Inflammatory macrophage (primary cell): ENCODE measurements at places on chromosomes 7 and 10.

GRCh38 chr10:13725594-13725993 is 138.8 kb downstream of the PRPF18 start:
- DNase-seq: no peak

GRCh38 chr10:86538547-86538946 is 17.0 kb upstream of the WAPL start:
- DNase-seq: peak; percentile 20

DNA sequence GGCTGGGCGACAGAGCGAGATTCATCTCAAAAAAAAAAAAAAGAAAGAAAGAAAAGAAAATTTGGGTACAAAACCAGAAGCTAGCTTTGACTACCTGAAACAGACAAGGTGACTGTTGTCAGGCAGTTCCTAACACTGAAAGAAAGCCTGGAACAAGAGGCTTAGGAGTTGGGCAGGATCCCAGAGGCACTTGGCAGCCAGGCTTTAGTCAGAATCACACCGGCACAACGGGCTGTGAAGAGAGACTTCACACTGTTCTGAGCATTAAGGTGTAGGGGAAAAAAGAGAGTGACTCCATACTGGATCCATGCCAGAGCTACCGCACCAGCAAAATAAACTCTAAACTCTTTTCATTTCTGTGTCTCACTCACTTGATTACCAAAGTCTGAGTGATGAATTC is 130.8 kb downstream of the ZNF467 start:
- DNase-seq: no peak

DNA sequence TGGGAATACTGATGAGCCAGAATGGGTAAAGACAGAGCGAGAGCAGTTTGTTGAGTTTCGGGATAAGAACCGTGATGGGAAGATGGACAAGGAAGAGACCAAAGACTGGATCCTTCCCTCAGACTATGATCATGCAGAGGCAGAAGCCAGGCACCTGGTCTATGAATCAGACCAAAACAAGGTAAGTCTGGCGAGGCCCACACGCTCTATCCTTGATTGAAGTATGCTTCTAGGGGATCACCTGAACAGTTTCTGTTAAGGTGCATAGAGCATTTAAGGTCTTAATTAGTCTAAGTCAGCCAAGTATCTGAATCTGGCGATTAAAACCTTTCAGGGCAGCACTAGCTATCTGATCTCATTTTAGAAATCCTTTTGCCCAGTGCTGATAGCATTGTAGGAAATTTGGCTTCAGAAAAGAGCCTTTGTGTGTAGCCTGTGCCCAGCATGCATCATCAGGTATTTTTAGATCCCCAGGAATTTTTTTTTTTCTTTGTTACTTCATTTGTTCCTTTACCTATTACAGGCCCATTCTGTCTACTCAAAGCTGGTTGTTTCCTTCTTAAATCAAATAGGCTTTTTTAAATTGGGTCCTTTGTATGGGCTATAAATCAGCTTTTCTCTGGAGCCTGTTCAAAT is 8.0 kb downstream of the OPN1SW start:
- DNase-seq: no peak

DNA sequence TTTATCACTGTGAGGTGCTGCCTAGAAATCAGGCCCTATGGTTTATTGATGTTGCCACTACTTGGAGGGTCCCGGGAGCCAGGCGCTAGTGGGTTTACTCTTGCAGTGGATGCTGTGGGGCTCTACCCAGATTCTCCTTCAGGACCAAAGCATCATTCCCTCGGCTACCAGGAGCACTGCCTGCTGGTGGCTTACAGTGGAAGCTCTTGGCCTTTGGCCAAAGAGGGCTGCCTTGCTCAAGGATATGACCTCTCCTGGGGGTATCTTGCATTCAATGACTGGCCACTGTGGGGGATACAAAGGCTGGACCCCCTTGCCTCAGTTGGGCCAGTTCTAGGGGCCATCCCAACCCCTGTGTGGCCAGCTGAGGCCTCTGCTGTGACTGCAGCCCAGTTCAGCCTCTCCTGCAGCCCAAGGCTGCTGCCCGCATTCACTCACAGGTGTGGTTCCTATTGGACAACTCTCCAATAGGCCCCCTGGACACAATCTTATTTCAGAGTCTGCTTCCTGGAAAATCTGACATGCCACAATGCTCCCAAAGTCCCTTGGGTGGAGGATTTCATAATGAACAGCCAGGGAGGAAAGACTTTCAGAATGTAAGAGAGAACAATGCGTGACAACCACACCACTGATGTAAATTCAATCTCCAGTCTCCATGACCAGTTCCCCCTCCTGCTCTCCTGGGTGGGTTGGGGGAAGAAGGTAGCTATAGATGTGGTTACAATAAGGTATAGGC is 196.3 kb downstream of the SNX10 start:
- no peak for DNase-seq

DNA sequence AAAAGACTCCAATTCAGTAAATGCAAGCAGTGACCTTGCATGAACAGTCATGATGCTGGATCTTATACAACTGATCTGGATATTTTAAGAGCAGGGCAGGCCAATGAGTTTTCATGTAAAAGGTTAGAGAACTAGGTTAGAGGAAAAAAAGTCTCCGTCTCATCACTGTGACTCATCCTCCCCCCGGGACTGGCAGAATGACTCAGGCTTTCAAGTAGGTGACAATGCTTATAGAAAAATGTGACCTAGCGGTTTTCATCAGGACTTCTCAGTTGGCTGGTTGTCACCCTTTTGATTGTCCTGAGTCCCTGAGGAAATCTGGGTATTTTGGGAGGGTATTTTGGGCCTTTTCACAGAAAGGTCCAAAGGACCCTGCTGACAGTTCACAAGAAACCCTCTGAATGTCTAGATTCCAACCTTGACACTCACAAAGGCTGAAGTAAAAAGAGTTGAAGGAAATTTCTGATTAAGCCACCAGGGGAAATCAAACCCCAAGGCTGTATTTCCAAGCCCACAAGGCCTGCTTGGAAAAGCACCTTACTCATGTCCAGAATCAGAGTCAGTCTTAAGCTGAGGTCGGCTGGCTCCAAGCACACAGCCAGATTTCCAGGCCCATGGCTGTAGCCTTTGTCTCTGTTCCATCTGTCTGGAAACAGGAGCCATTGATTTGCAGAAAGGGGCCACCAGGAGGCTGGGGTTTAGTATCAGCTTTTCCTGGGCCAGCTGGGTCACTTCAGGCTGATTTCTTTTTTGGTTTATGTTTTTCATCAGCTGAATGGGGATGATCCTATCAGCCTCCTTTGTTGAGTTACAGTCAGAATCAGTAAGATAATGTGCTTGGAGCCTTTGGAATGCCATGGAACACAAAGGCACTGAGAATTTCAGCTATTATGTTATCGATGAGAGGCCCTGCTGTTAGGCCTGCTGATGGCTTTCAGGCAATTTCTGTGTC is 226.4 kb upstream of the HABP2 start:
- DNase-seq: peak; percentile 85

- peak; percentile 66 for DNase-seq
Observed at GRCh38 chr7:123154231-123154860, 45.4 kb downstream of the SLC13A1 start.

DNA sequence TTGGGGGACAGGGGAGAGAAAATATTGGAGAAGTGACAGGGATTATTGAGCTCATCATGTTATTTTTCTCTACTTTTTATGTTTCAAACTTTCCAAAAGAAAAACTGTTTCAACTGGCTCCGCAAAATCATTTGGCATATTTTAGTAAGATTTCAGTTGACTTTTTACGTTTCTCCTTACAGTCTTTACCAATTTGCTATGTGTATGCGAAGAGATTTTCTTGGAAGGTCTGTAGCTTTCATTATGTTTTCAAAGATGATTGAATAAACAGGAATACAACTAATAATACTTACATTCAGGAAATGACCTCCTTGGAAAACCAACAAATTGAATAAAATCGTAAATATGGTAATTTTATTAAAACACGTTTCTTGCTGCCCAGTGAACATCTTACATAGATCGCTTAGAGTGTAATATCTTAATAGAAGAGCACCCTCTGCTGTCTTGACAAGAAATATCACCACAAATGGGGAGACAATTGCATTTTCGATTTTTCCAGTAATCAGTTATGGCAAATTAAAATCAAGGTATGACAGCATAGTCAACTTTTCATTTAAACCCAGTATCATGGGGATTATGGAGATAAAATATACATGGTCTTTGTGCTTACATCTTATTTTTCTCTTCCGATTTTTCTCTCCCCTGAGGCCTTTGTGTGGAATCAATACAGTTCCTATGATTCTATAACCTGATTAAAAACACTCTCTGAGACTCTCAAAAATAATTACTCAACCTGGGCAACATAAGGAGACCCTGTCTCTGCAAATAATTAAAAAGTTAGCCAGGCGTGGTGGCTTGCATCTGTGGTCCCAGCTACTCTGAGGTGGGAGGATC is 43.1 kb downstream of the MBL2 start:
- peak; percentile 26 for DNase-seq

GRCh38 chr7:123719197-123719721 is 29.5 kb downstream of the WASL start:
- DNase-seq: peak; percentile 57

- no peak for DNase-seq
Observed at GRCh38 chr7:132276976-132277725, 299.1 kb downstream of the PLXNA4 start.

- no peak for DNase-seq
Observed at GRCh38 chr7:70788276-70788675, 343.7 kb upstream of the GALNT17 start.

DNA sequence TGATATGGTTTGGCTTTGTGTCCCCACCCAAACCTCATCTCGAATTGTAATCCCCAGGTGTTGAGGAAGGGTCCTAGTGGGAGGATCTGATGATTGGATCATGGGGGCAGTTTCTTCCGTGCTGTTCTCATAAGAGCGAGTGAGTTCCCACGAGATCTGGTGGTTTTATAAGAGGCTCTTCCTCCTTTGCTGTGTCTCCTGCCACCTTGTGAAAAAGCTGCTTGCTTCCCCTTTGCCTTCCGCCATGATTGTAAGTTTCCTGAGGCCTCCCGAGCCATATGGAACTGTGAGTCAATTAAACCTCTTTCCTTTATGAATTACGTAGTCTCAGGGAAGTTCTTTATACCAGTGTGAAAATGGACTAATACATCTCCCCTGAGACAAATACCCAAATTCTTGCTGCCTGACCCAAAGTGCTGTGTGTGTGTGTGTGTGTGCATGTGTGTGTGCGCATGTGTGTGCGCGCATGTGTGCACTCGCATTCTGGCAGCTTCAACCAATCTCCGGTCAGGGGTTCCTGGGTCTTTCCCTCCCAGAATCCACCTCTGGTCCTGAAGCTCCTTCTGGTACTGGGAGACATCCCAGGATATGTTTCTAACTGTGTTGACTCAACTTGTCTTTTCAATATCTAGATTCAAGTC is 98.1 kb upstream of the LRRC4 start:
- DNase-seq: peak; percentile 48

- no peak for DNase-seq
Observed at GRCh38 chr10:43683451-43684291, 35.0 kb upstream of the ZNF32 start.

DNA sequence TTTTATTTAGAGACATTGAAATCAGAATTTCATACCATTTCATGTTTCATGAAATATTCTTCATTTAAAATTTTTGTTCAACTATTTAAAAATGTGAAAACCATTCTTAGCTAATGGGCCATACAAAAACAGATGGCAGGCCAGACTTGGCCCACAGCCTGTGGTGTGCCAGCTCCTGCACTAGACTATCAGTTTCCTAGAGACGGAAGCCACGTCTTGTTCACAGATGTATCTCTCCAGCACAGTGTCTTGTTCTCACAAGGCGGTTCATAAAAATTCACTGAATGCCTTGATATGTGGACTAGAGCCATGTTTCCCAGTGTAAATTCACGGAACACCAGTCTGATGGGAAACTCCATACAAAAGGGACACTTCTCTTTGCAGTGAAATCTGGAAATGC is 216.0 kb downstream of the KCNMA1 start:
- no peak for DNase-seq

DNA sequence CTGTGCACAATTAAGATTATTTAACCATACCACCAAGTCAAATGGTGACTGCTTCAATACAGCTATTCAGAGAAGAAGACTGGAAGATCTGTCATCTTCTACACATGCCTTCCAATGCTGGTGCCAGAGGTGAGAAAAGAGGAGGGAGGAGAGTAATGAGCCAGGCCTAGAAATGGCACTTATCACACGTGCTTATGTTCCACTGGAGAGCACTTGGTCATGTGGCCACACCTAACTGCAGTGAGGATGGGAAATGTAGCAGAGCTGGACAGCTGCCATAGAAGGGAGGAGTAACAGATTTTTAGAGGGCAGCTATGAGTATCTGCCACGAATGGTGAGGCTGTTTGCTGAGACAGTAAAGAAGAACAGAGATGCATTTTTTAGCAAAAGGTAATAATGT is 77.1 kb downstream of the MPLKIP start:
- no peak for DNase-seq

GRCh38 chr7:72159911-72160310 is 252.2 kb downstream of the CALN1 start:
- no peak for DNase-seq

- no peak for DNase-seq
Observed at GRCh38 chr7:88358526-88358838, 51.8 kb upstream of the STEAP4 start.
